Activated CD8-positive, alpha-beta memory T cell treated with anti-CD3 and anti-CD28 coated beads for 1 hour (primary cell): ENCODE measurements at places on chromosomes 16 and 17.

DNA sequence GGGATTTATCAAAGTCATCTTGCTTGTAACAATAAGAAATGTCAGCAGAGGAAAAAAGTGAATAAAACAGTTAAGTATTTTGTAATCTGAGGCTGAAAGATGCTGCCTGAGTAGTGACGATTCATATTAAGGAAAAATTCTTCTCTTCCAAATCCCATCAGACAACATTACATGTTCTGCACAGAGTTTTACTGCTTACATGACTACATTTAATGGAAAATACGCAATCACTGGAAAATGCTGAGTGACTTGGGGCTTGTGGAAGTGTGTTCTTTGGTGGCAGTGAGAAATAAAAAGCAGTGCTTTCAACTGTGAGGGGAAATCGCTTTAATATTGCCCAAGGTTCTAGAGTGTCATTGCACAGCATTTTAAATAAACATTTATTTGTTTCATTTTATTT lies 1025.2 kb upstream of the GOT2 start:
- no peak for DNase-seq

GRCh38 chr17:51765282-51766135 lies 393.0 kb downstream of the CA10 start:
- no peak for DNase-seq

- no peak for DNase-seq
These were observed 12.4 kb upstream of the RNF213 start for GRCh38 chr17:80248001-80248893.

DNA sequence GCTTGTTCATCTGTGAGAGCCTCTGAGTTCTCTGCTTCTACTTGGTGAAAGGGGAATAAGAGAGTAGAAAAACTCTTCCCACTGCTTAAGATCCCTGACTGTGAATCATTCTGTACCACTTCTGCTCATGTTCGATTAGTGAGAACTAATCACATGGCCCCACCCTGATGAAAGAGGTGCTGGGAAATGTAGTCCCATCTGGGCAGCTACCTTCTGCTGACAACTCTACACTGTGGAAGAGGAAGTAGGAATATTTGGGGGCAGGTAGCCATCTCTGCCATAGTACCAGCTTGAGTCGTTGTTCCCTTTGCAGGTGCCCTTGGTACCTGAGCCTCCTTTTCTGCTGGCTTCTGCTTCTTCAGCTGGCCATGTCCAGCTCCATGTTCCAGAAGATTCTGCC lies 29.9 kb downstream of the NKD1 start:
- no peak for DNase-seq

DNA sequence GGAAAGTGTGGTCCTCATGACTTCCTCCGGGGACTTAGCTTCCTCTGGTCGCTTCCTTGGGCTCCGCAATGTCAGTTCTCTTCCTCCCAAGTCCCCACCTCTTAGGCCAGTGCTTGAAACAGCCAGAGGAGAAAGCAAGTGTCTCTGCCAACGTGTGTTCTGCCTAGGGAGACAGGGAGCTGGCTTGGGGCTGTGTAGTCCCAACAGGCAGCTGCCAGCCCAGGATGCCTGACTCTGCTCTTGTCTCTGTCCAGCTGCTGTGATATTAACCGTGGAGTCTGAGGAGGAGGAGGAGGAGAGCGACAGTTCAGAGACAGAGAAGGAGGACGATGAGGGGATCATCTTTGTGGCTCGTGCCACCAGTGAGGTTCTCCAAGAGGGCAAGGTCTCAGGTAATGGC lies 13.5 kb upstream of the PLEKHG4 start:
- no peak for DNase-seq

- DNase-seq, result no peak
These were observed 24.6 kb upstream of the TNRC6C start for GRCh38 chr17:77933777-77934398.

- DNase-seq, result no peak
These were observed 271.1 kb upstream of the ASIC2 start for GRCh38 chr17:33564146-33564545.

GRCh38 chr17:40726919-40727318 lies 23.4 kb upstream of the KRT24 start:
- DNase-seq, result no peak

GRCh38 chr16:66712512-66712911 lies 16.0 kb upstream of the CMTM4 start:
- no peak for DNase-seq

GRCh38 chr17:49963626-49964302 lies 5.2 kb upstream of the DLX4 start:
- DNase-seq, result no peak

DNA sequence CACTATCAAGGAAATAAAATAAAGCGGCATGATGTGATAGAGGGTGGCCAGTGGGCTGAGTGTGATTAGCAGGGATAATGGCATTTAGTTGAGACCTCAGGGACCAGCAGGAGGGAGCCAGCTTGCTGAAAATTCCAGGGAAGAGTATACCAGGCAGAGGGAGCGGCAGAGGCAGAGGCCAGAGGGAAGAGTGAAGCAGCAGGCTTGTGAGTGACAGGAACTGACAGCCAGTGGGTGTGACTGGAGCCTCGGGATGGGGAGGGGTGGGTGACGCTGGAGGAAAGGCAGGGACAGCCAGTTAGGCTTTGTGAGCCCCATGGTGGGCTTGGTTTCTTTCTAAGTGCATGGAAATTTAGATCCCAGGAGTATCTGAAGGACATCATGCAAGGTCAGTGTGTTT lies 209.7 kb upstream of the CACNG3 start:
- DNase-seq, result no peak

GRCh38 chr16:89823087-89823823 lies 5.0 kb upstream of the SPIRE2 start:
- no peak for DNase-seq
